AG08396 (cell line): ENCODE measurements at places on chromosomes 11 and 22.

- DNase-seq, result no peak
Observed at GRCh38 chr11:20248871-20249270, 88.6 kb upstream of the DBX1 start.

- DNase-seq, result no peak
Observed at GRCh38 chr22:42372976-42373375, 59.2 kb downstream of the NFAM1 start.

DNA sequence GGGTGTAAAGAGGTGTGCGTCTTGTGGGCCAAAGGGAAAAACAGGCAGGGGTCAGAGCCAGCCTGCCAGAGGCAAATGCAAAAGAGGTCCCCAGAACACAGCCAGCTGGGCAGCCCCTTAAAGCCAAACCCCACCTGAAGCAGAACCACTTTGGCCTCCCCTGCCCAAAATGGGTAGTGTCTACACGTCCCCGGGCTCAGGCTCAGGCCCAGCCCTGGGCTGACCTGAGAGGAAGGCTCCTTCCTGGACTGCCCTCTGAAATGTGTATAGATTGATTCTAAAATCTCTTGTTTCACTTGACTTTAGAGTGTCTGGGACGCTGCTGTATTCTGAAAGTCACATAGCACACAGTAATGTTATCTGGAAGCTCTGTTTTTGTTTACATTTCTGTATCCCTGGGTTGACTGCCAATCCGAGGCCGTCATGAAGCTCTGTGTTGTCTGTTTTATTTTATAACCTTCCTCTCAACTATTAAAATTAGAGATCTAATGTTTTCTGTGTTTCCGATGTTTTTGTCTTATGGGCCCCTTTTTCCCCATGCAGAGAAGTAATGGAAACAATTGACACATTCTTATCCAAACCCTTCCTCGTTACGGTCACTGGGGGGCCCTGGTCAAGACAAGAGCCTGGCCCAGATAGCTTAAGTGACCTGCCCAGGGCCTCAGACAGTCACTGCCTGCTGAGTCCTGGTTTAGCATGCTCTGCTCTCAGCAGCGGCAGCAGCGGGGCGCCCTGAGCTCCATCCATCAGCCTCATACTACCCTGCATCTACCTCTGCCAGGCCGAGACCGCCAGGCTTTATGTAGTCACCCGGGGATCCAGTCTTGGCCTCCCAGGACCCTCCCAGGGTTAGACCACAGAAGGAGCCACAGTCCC is 10.1 kb downstream of the OVOL1 start:
- no peak for DNase-seq

DNA sequence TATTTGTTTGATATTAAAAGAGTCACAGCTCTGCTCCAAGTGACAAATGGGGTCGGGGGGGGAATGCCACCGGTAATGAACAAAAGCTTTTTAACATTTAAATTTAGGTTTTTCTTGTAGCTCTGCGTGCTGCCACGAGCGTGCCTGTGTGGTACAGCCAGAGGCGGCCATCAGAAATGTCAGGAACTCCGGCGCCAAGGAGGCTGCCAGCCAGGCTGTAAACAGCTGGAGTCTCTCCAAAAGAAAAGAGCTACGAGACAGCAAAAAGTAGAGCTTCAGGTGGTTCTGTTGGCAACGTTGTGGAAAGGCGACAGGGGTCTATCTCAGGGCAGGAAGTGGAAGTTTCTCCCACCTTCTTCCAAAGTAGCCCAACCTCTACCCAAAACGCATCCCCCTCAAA is 532.8 kb downstream of the OPCML start:
- DNase-seq, result no peak

DNA sequence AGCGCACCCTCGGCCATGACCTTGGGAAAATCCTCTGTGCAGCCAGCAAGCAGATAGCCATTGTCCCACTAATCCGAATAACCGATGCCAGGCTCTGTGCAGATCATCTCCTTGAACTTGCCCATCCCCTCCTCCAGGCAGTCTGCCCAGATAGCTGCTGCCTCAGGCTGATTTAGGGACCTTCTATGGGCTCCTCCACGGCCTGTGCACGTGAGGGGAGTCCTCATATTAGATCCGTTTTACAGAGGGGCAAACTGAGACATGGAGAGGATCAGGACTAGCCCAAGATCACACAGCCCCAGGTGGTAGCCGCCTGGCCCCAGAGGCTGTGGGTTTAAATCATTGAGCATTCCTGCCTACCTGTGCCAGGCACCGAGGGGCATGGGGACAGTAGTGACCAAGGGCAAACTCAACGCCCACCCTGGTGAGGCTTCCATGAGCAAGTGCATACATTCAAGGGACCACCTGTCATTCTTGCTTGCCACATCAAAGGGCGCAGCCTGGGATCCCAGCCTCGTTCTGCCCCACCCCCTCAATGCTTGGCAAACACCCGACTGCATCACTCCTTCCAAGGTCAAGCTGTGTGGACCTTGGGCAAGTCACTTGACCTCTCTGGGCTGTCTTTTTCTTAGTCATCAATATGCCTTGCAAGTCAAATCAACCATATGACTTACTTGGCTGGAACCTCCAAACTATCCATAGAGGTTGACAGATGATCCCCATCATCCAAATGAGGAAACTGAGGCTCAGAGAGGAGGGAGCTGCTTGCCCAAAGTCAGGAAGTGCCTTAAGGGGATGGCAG is 131.6 kb downstream of the MN1 start:
- DNase-seq, result no peak
